Omental fat pad (tissue), 4 donors: ENCODE measurements at places on chromosomes 16 and 17.
A peak's percentile ranks its signal among the peaks of the same experiment; 100 is the strongest.

GRCh38 chr17:8806253-8806925 lies 7.2 kb upstream of the MFSD6L start:
- no peak for DNase-seq

- DNase-seq = no peak
Measured at GRCh38 chr16:66273053-66273452, 93.4 kb upstream of the CDH5 start.

GRCh38 chr16:64481497-64481896 lies 640.4 kb downstream of the CDH11 start:
- DNase-seq = no peak

GRCh38 chr17:37107406-37108083 lies 158.8 kb downstream of the AATF start:
- DNase-seq = no peak

GRCh38 chr16:23957287-23957686 lies 121.5 kb downstream of the PRKCB start:
- DNase-seq = no peak

DNA sequence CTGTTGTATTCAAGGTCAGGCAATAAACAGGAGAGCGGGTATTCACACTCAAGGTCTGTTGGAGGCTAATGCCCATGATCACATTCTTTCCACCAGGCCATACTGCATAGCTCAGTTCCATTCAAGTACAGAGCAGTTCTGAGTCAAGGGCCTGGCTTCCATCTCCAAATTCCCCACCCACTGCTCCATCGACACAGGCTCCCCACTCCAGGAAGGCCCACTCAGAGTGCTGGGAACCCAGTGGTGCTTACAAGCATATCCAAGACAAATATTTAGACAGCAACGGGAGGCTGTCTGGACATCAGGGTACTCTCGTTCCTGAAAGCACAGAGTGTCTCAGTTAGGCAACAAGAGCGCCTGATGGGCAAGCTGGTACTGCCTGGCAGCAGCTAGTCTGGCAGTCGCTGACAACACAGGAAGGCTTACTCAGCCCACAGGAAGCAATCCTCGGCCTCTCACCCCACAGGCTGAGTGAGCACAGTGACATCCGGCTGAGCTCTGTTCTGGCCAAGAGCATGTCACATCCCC lies 40.9 kb downstream of the RFFL start:
- peak; percentile 36 for DNase-seq

DNA sequence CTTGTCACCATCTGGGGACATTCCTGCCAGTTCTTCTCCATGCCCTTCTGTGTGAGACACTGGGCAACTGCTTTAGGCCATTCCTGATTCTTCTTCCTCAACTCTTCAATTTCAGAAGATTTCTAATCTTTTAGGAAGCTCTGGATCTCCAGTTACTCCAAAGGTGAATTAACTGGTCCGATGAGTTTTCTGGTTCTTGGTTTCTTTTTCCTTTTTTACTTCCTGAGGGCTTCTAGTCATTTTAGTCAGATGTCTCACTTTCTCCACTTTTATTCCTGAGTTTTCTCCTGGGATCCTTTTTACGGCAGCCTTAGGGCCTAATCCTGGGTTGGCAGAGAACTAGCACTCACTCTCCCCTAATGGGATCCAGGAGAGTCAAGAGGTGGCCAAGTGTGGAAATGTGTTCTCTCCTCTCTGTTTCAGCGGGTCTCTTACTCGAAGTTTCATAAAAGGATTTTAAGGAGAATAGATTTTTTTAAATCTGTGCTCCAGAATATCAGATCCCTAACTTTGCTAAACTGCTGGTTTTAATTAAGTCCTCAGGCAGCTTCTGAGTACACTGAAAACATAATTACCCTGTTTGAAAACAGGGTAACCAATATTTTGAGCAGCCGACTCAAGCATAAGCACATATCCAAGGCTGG lies 107.6 kb downstream of the RMI2 start:
- DNase-seq = no peak

DNA sequence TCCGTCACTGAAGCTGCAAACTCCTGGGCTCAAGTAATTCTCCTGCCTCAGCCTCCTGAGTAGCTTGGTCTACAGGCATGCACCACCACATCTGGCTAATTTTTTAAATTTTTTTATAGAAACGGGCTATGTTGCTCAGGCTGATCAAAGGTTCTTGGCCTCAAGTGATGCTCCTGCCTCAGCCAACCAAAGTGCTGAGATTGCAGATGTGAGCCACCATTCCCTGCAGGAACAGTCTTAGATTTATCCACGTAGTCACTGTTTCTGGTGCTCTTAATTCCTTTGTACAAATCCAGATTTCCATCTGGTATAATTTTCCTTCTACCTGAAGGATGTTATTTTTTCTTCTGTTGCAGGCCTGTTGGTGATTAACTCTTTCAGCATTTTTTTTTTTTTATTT lies 13.0 kb downstream of the SLC26A11 start:
- no peak for DNase-seq

DNA sequence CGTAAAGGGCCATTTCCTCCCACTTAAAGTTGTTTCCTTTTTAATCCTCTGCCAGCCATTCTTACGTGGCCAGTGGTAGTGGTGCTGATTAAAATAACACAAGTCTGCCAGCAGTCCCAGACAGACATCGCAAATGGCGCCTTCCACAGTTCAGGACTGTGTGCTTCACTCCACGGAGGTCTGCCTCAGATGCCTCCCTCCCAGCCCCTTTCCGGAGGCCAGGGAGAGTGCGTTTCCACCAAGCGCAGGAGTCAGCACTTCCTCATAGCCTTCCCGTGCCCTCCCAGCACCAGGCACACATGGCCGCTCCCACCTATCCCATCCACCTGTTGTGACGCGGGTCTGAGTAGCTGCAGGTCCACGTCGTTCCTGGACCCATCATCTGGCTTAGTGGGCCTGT lies 205.6 kb downstream of the RPTOR start:
- no peak for DNase-seq

DNA sequence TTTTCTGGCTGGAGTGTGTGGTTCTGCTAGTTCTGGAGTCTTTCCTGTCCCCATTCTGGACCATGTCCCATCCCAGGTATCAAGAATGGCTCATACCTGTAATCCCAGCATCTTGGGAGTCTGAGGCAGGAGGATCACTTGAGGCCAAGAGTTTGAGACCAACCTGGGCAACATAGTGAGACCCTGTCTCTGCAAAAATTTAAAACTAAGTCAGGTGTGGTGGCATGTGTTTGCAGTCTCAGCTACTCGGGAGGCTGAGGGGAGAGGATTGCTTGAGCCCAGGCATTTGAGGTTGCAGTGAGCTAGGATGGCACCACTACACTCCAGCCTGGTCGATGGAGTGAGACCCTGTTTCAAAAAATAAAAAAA lies 15.3 kb upstream of the WNT3 start:
- DNase-seq = no peak

DNA sequence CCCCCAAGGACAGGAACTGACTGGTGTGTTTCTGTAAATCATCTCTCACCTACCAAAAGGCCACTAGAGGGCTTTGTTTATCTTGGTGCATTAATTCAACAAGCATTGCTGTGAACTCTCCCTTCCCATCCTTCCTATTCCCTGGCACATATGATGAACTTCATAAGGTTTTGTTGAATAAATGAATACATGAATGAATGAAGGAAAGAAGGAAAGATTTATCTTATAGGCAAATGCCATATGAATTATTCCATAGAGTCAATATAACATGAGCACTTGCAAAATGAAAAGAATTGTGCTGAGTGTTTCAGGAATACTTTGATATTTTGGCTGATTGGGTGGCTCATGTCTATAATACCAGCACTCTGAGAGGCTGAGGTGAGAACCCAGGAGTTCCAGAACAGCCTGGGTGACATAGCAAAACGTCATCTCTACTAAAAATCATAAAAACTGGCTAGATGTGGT lies 4.3 kb downstream of the SPDYE4 start:
- DNase-seq = no peak

- DNase-seq = no peak
Measured at GRCh38 chr17:41917679-41918313, 955 bp downstream of the ACLY start.
